ENCODE measurements at places on chromosomes 6 and 20.
A peak's percentile ranks its signal among the peaks of the same experiment; 100 is the strongest.

DNA sequence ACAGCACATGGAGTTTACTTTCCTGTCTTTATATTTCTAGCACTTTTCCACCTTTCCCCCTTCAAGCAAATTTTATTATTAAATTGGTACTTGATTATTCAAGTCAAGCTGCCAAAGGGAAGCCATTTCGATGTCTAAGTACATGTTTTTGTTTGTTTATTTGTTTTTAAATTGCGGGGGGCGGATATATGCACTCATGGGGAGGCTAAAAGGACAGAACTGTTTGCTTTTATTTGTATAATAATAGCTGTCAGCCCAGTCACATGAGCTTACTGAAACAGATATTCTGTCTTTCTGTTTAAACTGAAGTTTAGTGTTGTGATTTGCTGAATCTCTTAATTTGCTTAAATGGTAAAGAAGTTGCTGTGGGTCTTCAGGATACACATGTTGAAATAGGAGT is 49.6 kb upstream of the PLCG1 start:
- no peak for DNase-seq

GRCh38 chr6:49713346-49713745 is at the start of gene CRISP2:
Gene CRISP2 (minus strand): TSS chr6:49713543. CDS start chr6:49709196, 4,347 bp downstream.
- no peak for DNase-seq

DNA sequence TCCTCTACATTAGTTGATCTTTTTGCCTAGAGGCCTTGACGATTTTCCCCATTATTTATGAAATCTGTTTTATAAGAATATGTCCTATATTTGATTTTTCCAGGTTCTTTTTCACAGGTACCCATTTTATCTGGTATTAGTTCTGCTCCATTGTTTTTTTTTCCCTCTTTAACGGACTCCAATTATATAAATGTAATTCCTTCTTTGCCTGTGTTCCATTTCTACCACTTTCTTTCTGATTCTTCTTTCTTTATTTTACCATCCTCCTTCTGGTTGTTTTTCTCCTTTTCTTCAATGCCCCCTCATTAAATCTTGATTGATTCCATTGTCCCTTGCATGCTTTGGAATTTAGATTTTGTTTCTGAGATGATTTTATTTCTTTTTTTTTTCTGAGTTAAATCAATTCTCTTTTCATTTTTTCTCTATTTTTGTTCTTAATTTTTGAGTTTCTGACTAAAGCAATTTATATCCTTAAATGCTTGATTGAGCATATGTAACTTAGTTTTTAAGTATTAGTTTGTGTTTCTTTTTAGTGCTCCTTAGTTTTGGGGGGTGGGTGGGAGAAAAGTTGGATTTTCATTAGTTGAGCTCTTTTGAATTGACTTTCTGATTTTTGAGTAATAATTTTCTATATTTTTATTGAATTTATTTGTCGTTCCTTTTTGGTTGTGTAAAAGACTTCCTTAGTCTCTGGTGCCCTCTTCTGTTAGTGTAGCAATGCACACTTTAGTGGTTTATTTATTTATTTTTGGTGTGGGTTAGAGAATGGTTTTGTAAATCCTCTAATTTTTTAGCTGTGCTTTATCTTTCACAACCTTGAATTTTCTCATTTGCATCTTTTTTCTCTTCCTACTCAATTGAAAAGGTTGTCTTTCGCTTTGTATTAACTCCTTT is 140.8 kb downstream of the FARS2 start:
- DNase-seq = peak; percentile 34

DNA sequence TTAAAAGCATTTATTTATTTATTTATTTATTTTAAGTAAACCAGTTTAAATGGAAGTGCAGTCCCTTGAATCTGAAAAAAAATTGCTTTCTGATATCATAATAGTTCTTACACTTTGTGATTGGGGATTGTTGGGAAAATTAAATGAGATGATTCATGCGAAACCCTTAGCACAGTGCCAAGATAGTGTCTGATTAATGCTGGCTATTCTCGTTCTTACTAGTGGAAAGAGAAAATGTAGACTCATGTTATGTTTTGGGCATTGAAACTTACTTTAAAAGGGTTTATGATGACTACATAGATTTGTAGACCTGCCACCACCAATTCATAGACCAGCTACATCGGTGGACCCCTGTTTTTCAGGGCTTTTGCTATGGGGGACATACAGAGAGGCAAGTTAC is 229.2 kb upstream of the ZFP64 start:
- no peak for DNase-seq

GRCh38 chr6:33492093-33492492 is 37.7 kb downstream of the ZBTB9 start:
- DNase-seq = no peak

GRCh38 chr20:22447447-22447778 is 137.0 kb downstream of the FOXA2 start:
- peak; percentile 59 for DNase-seq

GRCh38 chr6:29142309-29142708 is 28.4 kb upstream of the OR2J2 start:
- no peak for DNase-seq

DNA sequence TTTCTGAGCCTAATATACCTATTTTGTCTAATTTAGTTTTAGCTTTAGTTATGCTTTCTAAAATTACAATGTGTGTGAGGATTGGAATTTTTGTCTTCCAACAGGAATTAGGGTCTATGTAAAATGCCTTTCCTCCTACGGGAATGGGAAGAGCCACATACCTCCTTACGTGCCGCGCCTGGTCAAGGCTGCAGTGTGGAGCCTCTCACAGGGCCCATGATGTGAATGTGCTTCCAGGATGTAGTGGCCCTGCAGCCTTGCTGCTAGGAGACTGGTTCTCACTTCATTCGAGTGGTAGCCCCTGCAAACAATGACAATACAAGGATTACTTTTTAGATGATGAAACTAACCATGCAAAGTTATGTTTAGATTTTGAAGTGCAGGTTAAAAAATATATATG is 110.2 kb downstream of the SOBP start:
- no peak for DNase-seq

- no peak for DNase-seq
Measured at GRCh38 chr6:15108383-15108715, 137.5 kb upstream of the JARID2 start.

GRCh38 chr20:4667371-4667773 is 54.3 kb upstream of the PRND start:
- DNase-seq = peak; percentile 72

GRCh38 chr6:116010386-116010785 is 50.3 kb downstream of the FRK start:
- no peak for DNase-seq

GRCh38 chr20:10713161-10713560 is 39.4 kb upstream of the JAG1 start:
- DNase-seq = no peak

GRCh38 chr6:147986846-147987245 is 355.8 kb upstream of the SASH1 start:
- DNase-seq = no peak

DNA sequence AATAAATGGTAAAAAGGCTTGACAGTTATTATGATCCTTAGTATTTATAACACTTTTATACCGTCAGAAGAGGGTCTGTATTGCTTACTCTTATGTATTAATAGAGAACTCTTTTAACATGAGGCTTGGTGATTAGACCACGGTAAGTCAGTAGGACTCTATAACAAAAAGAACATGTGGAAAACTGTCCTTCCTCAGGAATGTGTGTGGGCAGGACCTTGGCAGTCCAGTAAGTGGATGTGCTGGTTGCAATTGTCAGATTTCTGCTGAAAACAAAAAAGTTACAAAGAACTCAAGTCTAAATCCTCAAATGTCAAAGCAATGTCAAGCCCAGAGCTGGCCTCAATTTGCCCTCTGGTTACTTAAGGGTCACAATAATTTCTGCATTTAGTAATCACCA is 81.1 kb downstream of the PLCG1 start:
- peak; percentile 33 for DNase-seq

DNA sequence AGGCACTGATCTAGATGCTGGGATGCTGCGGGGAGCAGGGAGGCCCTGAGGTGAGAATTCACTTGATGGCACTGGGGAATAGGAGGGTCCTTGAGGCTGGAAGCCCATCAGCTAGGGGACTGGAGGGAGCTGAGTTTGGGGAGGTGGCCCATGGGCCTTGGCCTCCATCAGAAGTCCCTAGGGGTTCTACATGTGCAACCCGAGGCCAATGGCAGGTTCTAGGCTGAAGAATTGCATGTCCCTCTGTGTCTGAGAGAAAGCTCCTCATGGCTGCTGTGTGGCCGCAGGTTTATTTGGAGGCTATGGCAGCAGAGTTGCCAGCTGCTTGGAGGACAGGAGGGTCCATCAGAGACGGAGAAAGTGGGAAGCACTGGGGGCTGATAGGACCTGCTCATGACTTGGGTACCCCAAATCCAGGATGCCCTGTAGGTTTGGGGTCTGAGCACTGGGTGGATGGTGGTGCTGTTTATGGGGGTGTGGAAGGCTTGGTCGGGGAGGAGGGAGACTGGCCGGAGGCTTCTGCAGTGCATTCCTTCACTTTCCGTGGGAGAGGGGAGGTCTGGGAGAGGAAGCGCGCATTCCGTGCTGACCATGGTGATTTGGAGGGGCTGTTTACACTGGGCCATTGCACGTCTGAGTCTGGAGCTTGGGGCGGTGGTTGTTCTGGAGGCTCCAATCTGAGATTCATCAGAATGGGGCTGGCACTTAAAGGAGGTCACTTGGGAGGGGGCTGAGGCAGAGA is 24.8 kb upstream of the PHACTR3 start:
- DNase-seq = no peak

- no peak for DNase-seq
Measured at GRCh38 chr6:12235341-12235740, 54.8 kb upstream of the EDN1 start.

DNA sequence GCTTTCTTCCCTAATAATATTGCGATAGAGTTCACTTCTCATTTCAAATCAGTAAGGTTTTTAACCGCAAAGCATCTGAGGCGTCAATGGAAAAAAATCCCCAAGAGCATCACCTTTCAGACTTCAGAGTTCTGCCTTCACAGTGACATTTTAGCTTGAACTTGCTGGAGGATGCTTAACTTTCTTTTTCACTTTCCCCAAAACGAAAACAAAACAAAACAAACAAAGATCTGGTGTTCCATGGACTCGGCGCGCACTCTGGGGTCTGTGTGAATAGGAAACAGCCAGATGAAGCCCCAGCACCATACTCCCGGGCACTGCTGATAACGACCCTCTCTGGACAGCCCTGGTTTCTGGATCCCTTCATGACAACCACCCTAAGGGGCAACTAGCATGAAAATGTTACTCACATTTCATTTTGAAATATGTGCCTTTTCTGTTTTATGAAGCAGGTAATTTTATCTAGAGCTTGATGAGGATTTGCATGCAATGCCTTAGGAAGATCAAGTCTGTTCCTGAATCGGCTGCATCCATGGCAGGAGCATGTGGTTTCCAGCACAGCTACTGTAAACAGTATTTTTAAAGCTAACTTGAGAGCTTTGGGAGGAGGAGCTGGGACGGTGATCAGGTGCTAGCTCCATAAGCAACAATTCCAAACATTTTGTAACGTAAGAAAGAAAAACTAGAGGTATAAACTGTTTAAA is 44.5 kb downstream of the RAMACL start:
- DNase-seq = no peak
